ENCODE measurements at places on chromosomes 3 and 15.

GRCh38 chr3:55481744-55482495, 5.2 kb downstream of the WNT5A start:
- DNase-seq, result peak; percentile 51

GRCh38 chr3:48493203-48493501, 10.8 kb downstream of the SHISA5 start:
- no peak for DNase-seq

DNA sequence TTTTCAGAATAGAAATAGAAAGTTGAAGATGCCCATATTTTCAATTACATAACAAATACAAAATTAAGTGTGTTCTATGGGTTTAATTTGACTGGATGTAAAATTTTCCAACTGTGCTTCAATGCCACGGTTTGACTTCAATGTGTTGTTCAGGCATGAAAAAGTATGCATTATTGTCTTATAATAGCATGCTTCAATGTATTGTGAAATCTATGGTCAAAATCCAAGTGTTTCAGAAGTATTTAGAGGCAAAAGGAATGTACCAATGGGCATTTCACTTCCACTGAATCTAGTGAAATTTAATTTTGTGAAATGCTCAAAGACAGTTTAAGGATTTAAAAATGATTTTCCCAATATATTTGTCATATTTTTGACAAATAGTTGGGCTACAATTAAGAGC, 16.0 kb downstream of the NEK10 start:
- no peak for DNase-seq

- DNase-seq, result peak; percentile 66
Measured at GRCh38 chr3:42190701-42191442, 75.1 kb downstream of the CCK start.

DNA sequence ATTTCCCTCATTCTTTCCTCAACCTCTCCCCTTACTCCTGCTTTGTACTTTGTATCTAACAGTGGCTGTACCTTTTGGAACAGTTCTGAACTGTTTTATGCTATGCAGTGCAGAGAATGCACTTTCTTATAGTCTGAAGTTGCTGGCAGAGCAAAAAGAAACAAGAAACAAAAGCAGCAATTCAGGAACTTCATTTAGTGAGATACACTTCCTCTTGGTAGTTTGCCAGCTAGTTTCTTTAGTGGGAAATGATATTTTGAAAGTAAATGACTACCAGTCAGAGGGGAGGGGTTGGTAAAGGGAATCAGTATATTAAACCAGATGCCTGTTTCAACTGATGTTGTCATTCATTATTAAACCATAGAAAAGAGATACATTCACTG, 55.0 kb upstream of the CHD2 start:
- no peak for DNase-seq

- DNase-seq, result no peak
Measured at GRCh38 chr15:95290176-95290974, 1040.1 kb upstream of the NR2F2 start.

Measured in AG20443 (cell line).